ENCODE measurements at places on chromosomes 2 and 18.

- no peak for DNase-seq
These were observed 47.1 kb downstream of the IKZF2 start for GRCh38 chr2:213104092-213104902.

- no peak for DNase-seq
These were observed 20.8 kb downstream of the DBI start for GRCh38 chr2:119387381-119388129.

- DNase-seq: no peak
These were observed 511 bp downstream of the MOB4 start for GRCh38 chr2:197516393-197516761.

- no peak for DNase-seq
These were observed 50.4 kb downstream of the CDCA7 start for GRCh38 chr2:173404841-173405750.

DNA sequence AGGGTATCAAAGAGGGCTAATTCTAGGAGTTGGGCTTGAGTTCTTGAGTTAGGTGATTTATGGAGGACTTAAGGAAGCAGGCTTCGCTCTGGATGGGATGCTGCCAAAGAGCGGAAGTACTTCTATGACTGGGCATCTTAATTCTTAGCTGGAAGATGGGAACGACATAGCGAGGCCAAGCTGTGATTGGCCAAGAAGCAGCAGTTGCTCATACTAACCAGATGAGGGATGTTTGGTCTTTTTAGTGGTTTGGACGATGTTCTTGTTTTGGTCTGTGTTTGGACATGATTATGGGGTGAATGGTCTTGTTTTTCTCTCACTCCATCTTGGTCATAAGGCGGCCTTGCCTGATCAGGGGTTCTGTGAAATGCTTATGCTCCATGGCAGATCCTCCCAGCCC is 133.7 kb downstream of the MSH2 start:
- no peak for DNase-seq

DNA sequence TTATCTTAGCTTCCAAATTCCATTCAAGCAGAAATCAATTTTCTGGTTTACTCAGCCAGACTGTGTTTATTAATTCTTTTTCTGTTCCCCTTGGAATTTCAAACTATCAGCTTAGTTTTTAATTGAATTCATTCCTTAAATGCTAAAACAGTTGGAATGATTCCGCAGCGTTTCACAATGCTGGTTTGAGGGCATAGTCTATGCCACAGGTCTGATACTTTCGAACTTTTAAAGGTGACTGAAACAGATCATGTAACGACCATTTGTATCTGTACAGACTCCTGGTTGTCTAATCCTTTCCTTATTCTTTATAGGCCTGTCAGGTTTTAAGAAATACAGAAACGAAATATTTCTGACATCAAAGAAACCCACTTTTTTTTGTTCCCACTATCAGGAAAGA is 45.4 kb downstream of the STPG4 start:
- DNase-seq: no peak

GRCh38 chr2:95082477-95082876 is 39.1 kb downstream of the MRPS5 start:
- DNase-seq: no peak

DNA sequence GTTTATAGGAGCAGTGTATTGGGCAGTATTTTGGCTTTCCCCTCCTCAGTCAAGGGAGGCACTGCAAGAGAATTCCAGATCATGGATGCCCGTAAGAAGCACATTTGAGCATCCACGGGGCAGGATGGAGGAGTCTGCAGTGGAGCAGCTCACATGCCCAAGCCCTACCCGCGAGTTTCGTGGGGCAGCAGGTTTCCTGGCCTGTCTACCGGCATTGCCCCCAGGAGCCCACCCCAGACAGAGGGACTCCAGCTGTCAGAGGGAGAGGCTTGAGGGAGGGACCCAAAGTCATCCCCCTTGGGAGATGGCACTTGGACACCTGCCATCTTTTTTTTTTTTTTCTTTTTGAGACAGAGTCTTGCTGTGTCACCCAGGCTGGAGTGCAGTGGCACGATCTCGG is 31.3 kb downstream of the TMEM177 start:
- DNase-seq: no peak

DNA sequence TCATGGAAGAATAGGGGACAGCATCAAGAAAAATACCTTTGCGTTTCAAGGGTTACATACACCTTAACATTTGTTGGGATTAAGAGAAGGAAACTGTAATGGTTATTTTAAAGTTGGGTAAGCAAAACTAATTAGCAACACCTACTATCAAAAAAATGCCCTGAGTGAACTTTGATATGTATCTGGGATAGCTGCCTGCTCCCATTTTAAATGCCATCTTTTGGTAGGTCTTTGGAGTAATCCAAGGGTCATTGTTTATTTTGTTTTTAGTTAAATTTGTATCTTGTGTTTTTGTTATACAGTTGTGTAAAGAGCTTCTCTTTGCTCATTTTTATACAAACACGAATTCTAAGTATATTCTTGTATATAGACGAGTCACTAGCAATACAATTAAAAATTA is 9.9 kb downstream of the PTPN4 start:
- no peak for DNase-seq

- DNase-seq: no peak
These were observed 128.2 kb downstream of the COL4A4 start for GRCh38 chr2:227035711-227036367.

DNA sequence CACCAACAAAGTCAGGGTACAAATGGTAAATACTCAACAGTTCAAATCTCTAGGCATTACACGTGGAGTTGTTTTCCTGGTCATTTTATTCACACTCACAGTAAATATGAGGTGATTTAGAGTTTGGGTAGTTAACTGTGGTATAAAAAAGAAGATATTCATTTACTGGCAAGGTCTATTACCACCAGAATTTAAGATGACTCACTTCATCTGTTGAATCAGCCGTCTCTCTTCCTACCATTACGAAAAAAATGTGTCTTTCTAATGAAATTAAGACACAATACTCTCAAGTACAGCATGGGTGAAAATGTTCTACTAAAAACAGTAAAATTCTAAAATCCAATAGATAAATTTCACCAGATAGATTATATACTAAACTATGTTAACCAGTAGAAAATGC is 21.0 kb upstream of the GPR75 start:
- DNase-seq: peak; percentile 60

- no peak for DNase-seq
These were observed 694.0 kb downstream of the NRXN1 start for GRCh38 chr2:50337944-50338343.

GRCh38 chr18:78494204-78495085 is 485.2 kb upstream of the SALL3 start:
- DNase-seq: no peak

DNA sequence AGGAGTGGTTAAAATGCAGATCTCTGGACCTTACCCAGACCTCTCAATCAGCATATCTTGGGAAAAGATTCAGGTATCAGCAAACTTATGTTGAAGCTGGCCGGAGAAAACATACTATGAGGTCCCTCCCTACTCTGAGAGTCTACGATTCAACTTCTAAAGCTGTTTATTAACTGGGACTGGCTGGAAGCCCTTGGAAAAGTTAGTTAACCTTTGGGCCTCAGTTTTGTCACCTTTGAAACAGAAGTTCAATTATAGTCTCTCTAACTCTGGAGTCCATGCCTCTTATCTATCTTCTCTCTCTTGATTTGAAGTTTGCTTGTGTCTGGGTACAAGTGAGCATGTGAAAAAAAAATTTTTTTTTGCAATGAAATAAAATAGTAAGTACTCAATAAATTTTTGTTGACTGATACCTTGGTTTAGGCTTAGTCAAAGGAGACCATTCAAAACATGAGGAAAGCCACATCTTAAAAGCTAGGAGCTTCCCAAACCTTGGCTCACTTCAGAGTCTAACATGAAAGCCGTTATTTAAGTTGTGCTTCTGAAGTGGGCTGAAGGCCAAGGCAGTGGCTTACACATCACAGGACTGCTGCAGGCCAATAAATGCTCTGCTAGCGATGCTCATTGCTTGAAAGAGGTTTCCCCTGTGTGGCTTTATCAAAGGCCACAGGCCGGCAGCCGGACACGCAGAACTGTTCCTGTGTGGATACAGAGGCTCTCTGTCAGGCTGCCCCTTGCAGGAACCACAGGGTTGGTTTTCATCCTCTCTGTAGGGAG is 110.6 kb upstream of the FAM136A start:
- DNase-seq: no peak

DNA sequence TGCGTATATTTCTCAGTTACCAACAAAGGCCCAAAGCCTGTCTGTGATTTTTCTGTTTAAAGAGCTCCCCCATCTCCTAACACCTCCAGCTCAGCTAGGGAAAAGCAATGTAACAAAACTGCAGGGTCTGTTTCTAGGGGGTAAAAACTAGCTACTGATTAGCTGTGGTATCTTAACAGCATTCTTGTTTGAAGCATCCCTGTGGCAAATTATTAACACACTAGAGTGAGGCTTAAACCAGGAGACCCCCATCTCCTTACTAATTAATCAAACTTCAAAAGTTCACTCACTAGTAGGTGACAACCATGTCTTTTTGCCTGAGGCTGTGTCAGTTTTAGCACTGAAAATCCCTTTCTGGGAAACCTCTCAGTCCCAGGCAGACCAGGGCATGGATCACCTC is 186.2 kb upstream of the PARD3B start:
- DNase-seq: no peak

GRCh38 chr2:158042245-158042644 is 59.4 kb upstream of the UPP2 start:
- no peak for DNase-seq

DNA sequence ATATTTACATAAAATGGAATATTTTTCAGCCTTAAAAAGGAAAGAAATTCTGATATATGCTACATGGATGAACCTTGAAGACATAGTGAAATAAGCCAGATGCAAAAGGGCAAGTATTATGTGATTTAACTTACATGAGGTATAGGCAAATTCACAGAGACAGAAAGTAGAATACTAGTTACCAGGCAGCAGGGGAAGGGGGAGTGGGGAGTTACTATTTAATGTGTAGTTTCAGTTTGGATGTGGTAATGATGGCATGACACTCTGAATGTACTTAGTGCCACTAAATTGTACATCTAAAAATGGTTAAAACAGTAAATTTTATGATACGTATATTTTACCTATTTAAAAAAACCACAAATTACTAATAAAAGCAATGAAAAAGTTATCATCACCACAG is 12.1 kb downstream of the METTL4 start:
- DNase-seq: no peak

DNA sequence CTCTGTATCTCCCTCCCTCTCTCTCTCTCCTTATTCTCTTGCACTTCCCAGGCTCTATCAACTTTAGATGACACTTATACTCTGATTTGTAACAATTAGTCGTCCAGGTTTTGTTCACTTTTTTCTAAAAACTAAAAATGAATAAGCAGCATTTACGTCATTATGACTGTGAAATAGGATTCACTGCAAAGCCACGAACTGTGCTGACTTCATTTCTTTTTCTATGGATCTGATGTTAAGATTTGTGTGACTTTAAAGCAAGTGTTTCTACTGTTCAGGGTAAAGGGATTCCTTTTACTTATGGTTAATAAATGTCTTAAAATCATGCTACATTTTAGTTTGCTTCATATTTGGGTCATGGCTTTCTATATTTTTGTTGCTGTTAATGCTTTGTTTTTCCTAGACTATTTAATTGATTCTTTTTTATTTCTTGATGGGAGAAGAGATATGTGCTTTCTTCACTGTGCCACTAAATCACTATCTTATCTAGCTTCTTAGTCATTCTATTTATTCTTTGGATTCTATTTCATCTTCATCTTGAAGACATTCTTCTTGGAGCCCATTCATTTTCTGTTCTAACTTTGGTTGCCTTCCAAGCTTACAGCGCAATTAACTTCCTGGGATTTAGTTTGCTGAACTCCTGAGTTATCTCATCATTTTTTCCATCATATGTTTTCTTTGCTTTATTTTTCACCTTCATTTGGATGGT is 480.4 kb upstream of the TRIB2 start:
- no peak for DNase-seq

GRCh38 chr18:36321658-36322407 is 24.3 kb downstream of the FHOD3 start:
- no peak for DNase-seq

GRCh38 chr2:164797627-164798026 is 44.0 kb downstream of the COBLL1 start:
- DNase-seq: no peak

- no peak for DNase-seq
These were observed 766.0 kb downstream of the RNF144A start for GRCh38 chr2:7683196-7683595.

GRCh38 chr2:10591207-10591606 is 98.6 kb downstream of the NOL10 start:
- DNase-seq: no peak

DNA sequence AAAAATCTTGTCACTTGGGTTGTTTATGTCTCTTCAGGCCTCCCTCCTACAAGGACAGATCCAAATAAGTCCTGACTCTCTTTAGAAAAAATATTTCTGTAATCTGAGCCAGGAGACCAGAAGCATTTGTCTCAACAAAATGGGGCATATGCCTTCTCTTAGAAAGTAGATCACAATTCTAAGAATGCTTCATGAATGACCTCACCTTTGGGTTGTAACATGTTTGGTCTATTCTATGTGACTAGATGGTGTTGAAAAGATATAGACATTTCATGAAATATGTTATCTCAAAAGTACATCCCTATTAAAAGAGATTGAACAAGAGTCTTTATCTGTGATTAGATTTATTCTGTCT is 159.0 kb upstream of the SETBP1 start:
- no peak for DNase-seq

DNA sequence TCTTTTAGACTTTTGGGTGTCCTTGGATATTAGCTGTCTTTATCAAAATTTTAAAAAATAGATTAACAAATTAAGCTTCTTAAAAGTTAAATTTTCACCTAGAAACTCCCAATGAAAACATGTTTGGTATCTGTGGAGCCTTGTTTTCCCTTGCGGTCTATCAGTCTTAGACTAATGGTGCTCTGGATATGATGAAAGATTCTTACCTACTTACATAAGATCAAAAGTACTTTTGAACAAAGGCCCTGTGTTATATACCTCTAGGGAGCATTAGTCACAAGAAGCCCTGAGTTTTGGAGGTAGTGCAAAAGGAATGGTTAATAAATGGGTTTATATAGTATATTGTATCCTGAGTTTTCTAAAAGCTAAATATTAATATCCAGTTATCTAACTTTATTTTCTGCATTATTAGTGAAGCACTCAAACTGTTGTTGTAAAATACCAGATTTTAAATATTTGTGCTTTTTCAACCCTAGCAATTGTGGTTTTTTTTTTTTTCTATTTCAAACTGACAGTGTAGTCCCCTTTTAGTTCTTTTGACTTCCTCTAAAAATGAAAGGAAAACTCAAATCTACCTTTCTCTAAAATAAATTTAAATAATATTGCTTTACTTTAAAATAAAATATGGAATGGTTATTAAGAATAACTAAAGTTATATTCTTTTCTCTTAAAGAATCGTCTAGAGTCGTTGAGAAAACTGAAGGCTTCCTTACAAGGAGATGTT is 18.1 kb downstream of the NDC80 start:
- no peak for DNase-seq

All from BJ (cell line).